ENCODE measurements at places on chromosomes 3 and 15. TPM values are rescaled to one million over a fixed set of nuclear protein-coding genes. Genes with fewer than 3 reads are reported as not detected.

The IQCF5 gene
- total RNA-seq: not detected

The FHIT gene
- 4.0 TPM for total RNA-seq

The NAALADL2 gene
- 1.6 TPM for total RNA-seq

The ISG20 gene
- 4.4 TPM for total RNA-seq

- DNase-seq: no peak
Measured at GRCh38 chr3:184786280-184786941, 25.6 kb upstream of the VPS8 start.

GRCh38 chr3:168275662-168276061 lies 179.9 kb upstream of the GOLIM4 start:
- peak; percentile 32 for DNase-seq

DNA sequence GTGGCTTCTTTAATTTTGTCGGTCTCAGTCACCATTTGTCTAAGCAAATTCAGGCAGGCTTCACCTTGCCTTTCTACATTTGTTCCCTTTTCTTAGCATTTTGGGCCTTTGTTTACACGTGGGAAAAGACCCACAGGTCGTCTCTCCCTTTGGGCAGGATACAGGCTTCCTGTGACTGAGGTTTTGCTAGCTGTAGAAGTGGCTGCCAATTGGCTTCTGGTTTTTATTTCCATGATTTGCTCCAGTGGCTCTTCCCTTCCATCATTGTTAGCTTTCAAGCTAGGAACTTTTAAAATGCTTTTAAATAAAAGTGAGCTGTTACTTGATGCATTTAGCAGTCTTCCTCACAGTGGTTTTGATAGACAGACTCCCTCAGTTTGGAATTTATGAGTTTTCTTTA lies 37.3 kb downstream of the MLH1 start:
- DNase-seq: no peak

- DNase-seq: no peak
Measured at GRCh38 chr3:141996437-141996836, 120.0 kb downstream of the ATP1B3 start.

- DNase-seq: no peak
Measured at GRCh38 chr3:46865031-46865507, 1.8 kb upstream of the MYL3 start.

DNA sequence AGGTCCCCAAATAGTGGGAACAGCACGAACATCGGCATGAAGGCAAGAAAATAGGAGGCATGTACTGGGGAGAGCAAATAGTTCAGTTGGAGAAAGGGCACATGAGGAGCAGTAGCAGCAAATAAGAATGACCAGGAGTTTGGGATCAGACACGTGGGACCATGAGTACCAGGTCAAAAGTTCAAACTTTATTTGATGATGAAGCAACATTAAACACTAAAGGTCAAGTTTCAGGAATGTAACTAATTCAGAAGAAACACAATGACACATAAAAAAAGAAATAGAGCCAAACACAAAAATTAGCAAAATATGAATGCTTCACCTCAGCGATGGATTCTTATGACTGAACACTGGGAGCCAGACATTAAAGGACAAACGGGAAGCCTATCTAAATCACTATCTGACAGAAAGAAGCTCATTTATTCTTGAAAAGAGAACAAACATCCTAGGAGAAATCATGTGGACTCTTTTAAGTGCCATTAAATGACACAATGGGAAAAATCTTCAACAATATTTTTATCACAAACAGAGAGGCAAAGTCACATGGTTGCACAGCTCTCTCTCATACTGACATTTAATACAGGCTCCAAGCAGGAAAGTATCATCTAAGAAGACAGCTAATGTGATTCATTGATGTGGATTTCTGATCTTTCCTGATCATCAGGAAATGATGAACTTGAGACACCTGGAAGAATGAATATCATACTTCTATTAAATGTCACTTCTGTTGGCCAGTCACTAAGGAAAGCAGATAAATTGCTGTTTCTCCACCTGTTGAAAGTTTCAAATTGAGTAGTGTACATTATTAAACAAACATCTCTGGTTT lies 216.9 kb upstream of the THBS1 start:
- no peak for DNase-seq

DNA sequence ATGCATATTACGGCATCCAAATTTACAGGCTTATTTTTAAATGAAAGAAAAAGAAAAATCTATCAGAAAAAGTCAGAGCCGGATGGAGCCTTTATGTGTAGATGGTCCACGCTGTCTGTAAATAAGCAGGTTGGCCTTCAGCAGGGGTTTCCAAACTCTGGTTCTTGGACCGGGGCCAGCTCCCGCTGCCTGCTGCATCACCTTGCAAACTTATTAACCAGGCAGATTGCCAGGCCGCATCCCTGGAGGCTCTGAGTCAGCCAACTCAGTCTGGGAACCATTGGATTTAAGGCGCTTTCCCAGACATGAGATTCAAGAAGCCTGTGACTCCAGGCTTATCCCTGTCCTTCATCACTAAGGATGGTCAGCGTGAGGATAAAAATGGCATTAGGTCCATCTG lies 212.4 kb downstream of the OPA1 start:
- DNase-seq: no peak

DNA sequence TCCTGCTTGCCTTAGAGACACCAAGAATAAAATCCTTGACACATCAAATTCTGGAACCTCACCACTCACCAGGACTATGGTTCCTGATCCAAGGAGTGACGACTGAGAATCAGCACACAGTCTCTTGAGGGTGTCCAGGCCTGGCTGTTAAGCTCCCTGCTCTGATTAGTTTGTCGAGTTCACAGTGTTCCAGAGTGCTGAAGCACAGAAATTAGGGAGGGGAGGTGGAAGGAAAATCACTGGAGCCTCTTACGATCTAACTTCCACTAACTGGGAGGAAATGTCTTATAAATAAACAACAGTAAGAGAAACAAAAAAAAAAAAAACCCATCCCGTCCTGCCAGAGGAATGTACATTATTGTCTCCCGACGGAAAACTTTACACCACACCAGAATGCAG lies 330.2 kb downstream of the TIGIT start:
- no peak for DNase-seq

- DNase-seq: no peak
Measured at GRCh38 chr3:177890359-177890683, 645.9 kb upstream of the KCNMB2 start.

GRCh38 chr3:123084738-123085237 lies 18.0 kb downstream of the PDIA5 start:
- peak; percentile 10 for DNase-seq

DNA sequence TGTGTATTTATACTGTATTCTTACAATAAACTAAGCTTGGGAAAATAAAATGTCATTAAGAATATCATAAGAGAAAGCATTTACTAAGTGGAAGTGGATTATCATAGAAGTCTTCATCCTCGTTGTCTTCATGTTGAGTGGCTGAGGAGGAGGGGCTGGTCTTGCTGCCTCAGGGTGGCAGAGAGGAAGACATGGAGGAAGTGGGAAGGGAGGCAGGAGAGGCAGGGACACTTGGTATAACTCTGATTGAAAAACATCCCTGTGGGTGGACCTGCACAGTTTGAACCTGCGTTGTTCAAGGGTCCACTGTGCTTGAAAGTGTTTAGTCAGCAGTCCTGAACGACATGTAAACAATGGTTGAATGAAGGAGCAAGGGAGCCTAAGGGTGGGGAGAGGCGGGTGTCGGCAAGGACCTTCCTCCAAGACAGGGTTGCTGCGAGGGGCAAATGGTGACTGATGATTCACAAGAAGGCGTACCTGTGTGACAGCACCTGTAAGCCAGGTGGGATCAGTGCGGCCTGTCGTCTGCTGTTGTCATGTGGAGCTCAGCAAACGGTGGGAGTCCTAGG lies 103.8 kb upstream of the KLF13 start:
- no peak for DNase-seq
